ENCODE measurements at places on chromosomes 2 and 18. TPM values are rescaled to one million over a fixed set of nuclear protein-coding genes. Genes with fewer than 3 reads are reported as not detected.
A peak's percentile ranks its signal among the peaks of the same experiment; 100 is the strongest.

The LOXHD1 gene
- 0.58 TPM for total RNA-seq

The ACKR3 gene
- total RNA-seq = 24.1 TPM

The RGPD3 gene
- 0.75 TPM for total RNA-seq

The PROKR1 gene
- 0.39 TPM for total RNA-seq

The C1GALT1C1L gene
- 4.3 TPM for total RNA-seq

The CAPN10 gene
- total RNA-seq = 20.6 TPM

The SLC30A3 gene
- 0.36 TPM for total RNA-seq

The MRPS9 gene
- 59.7 TPM for total RNA-seq

The ABCG8 gene
- 0.20 TPM for total RNA-seq

- ATAC-seq = no peak
Observed at GRCh38 chr2:10136101-10136934, 13.8 kb downstream of the RRM2 start.

- no peak for ATAC-seq
Observed at GRCh38 chr2:128420776-128421175, 102.1 kb upstream of the HS6ST1 start.

- no peak for ATAC-seq
Observed at GRCh38 chr2:36697424-36698066, 1.0 kb downstream of the VIT start.

GRCh38 chr2:137838255-137839092 is 125.8 kb upstream of the HNMT start:
- peak; percentile 47 for ATAC-seq

DNA sequence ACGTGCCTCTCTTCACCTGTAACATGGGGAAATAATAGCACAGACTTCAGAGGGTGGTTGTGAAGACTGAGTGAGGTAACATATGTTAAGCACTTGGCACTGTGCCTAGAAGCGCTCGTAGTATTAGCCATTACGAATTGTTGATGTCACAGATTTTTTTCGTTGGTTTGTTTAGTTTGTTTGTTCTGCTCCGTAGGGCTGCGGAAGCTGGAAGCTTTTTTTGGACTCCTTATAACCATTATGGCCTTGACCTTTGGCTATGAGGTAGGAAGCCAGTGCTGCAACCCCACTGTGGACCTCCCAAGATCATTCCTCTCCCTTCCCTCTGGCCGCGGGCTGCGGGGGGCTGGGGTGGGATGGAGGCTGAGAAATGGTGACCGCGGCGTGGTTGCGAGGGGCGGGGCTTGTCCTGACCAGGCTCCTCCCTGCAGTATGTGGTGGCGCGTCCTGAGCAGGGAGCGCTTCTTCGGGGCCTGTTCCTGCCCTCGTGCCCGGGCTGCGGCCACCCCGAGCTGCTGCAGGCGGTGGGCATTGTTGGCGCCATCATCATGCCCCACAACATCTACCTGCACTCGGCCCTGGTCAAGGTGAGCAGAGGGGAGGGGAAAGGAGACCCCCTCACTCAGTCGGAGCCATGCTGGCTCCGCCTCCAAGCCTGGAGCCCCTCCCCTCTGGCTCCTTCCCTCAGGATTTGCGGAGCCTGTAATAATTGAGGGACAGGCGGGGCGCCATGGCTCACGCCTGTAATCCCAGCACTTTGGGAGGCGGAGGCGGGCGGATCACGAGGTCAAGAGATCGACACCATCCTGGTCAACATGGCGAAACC is 5.5 kb downstream of the SLC11A1 start:
- peak; percentile 91 for ATAC-seq

GRCh38 chr2:162369551-162369950 is 25.6 kb downstream of the GCA start:
- ATAC-seq = no peak

- ATAC-seq = no peak
Observed at GRCh38 chr2:193523662-193524061, 1328.9 kb upstream of the TMEFF2 start.

GRCh38 chr2:40872580-40872979 is 420.7 kb upstream of the SLC8A1 start:
- ATAC-seq = no peak

DNA sequence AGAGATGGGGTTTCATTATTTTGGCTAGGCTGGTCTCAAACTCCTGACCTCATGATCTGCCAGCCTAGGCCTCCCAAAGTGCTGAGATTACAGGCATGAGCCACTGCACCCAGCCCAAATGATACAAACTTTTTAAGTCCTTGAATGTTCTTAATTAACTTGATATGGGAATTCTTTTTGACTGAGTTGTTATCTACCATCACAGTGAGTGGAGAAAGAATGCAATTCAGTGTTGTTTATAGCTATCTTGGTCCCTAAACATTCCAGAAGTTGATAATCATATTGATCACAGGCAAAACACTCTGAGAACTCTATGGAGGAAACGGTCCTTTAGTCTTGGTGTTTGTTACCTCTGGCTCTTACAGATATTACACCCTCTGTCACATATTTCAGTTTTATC is 1072.5 kb downstream of the SUCLG1 start:
- ATAC-seq = no peak

DNA sequence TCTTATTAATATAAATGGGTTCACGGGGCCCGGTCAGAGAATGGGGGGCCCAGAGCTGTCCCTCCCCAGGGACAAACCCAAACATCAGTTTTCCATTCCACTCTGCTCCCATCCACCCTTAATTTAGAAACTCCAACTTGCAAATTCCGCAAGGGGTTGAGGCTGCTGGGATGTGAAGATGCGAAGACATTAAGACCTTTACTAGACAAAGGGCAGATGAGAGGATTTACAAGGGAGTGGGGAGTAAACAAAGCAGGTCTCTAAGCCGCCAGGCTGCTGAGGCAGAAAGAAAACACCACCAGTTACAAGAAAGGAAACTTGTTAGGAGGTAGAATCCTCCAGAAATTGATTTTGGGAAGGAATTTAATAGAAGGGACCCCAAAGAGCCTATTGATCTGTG is 33.1 kb downstream of the MARCO start:
- ATAC-seq = no peak

- ATAC-seq = peak; percentile 95
Observed at GRCh38 chr2:153408710-153409385, 69.7 kb downstream of the RPRM start.

GRCh38 chr2:101883860-101884259 is 107.9 kb upstream of the IL1R2 start:
- ATAC-seq = no peak

DNA sequence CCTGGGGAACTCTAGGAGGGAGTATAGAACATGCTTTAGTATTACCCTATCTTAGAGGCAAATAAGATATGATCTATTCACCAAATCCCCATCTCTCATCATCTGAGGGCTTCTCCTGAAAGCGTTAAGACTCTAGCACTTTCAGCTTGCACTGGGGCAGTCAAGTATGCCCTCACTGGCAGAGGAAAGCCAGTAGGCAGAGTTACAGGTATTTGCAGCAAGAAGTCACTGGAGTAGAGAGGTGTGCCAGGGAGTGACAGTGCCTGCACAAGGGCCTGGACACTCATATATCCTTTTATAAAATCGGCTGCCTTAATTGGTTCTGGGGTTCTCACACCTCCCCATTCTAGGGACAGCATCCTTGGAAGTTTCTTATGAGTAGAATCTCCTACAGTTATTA is 31.9 kb upstream of the CCDC85A start:
- no peak for ATAC-seq

- no peak for ATAC-seq
Observed at GRCh38 chr2:145802133-145802532, 1282.2 kb upstream of the ZEB2 start.

DNA sequence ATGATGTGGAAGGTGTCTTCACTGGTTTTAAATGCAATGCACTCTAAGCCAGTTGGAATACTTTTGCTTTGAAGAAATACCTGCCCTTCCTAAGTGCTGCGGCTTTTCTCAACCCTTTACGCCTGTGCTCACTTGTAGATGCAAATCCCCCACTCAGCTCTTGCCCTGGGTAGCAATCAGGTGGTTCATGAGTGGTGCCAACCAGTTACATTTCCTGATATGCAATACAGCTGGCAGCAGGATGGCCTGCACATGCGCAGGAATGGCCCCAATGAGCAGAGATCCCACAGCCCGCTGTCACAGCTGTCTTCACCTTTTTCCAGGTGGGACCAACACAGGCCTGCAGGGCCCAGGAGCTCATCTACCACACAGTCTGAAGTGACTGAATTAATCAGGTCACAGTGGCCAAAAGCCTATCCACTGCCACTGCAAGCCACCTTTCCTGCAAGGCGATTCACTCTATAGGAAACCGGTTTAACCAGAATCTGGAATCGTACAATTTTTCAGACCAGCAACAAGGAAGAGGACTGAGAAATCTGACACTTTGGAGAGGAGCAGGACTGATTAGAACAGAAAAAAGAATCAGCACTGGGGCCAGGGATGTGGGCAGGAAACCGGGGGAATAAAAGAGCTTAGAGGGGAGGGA is 247.8 kb downstream of the MYT1L start:
- ATAC-seq = no peak

GRCh38 chr2:176099159-176099727 is 352 bp upstream of the HOXD12 start:
- ATAC-seq = no peak

- ATAC-seq = no peak
Observed at GRCh38 chr2:126413079-126413478, 242.9 kb upstream of the GYPC start.

DNA sequence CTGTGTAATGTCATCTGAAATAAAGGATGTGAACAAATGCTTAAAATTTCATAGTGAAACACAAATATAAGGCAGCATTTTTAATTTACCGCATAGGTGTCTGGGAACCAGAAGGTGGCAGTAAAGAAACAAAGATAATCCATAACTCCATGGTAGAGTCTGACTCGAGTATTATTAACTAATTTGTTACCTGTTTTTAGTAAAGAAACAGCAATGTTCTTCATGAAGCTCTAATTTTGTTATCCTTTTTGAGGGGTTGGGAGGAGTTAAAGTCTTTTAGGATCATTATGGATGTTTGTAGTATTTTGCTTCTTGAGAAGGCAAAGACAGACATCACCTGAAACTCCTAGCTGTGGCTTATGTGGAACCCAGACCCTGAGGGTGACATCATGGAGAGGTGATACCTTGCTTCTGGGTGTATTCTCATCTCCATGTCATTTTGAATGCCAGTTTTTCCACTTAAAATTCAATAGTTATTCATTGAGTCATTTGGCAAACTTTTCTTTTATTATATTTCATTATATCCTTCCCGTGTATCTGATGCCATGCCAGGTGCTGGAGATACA is 286.2 kb upstream of the EPAS1 start:
- ATAC-seq = no peak

GRCh38 chr2:213524164-213524563 is 239.9 kb downstream of the SPAG16 start:
- ATAC-seq = no peak

GRCh38 chr2:162017233-162017632 is 56.8 kb downstream of the DPP4 start:
- no peak for ATAC-seq

DNA sequence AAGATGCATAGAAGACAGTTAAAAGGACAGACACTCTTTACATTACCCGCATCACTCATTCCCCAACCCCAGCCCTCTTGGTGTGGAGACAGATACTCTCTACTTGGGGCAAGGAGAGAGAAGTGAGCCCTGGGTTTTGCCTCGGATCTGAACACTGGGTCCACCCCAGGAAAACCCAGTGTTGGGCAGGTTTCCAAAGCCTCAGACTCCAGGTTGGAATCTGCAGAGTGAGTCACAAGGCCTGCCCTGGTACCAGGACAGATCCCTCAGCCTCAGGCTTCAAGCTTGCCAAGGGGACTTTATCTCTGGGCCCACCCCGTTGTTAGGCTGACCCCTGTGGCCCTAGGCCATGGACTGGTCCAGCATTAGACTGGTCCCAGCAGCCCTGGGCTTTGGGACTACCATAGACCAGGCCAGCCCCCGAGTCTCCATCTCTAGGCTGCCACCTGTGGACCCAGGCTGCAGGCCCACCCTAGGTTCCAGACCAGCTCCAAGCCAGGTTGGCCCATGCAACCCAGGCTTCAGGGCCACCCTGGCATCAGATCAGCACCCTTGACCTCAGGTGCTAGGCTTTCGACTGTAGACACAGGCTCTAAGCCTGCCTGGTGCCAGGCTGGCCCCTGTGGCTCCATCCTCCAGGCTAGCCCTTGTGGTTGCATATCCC is 112.8 kb downstream of the GULP1 start:
- no peak for ATAC-seq

GRCh38 chr2:113716291-113716690 is 40.2 kb downstream of the SLC35F5 start:
- ATAC-seq = no peak

DNA sequence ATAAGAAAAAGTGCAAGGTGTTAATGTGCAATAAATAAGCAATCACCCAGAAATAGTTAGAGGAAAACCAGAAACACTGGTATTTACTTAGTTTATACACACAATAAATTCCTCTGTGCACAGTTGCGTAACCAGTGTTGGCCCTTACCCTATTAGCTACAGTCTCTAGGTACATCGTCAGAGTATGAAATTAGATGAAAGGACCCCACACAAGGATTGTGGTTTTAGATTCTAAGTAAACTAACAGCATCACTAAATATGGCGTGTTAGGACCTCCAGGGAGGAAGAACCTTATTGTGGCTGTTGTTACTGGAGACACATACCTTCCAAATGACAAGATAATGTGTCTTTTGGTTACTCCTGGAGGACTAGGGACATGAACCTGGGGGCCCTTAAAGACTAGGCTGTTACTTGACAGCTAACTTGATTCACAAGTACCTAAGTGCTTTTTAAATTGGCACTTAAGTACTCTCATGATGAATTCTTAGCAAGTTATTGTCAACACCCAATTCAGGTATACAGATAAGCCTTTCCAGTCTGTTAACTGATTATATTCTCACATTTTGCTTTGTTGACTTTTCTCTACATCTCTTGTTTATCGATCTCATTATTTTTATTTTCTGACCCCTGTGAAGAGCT is 115.3 kb downstream of the FEZ2 start:
- no peak for ATAC-seq

- peak; percentile 59 for ATAC-seq
Observed at GRCh38 chr18:48022531-48023329, 92.3 kb upstream of the SMAD2 start.

- no peak for ATAC-seq
Observed at GRCh38 chr18:44536046-44536445, 144.6 kb upstream of the SETBP1 start.

- no peak for ATAC-seq
Observed at GRCh38 chr18:7572822-7573221, 5.7 kb downstream of the PTPRM start.

- ATAC-seq = no peak
Observed at GRCh38 chr2:127911737-127912136, 26.0 kb upstream of the AMMECR1L start.

- peak; percentile 95 for ATAC-seq
Observed at GRCh38 chr2:28993206-28993960, 12.3 kb downstream of the TOGARAM2 start.

GRCh38 chr18:62838475-62839098 is 123.2 kb downstream of the PHLPP1 start:
- ATAC-seq = no peak

DNA sequence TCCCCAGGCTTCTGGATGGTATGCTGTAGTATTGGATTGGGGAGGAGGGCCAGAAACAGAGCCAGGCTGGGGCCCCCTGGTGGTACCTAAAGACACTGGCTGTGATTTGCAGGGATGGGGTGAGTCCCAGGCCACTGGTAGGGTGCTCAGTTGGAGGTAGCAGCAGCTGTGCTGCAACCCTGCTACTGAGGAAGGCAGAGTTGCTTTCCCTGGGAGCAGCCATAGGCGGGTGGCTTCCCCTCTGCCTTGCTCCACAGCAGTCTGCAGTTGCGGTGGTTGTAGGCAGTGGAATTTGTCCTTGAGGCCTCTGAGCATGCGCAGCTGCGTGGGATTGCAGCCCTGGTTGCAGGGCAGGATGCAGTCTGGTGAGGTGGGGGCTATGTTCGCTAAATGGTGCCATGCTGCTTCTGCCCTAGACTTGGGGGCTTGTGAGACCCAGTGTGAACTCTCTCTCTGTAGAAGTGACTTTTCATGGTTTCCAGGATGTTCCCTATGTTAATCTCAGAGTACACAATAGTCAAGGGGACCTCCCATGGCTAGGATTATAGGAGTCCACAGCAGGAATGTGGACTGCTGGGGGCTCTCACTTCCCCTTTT is 443.5 kb downstream of the XIRP2 start:
- no peak for ATAC-seq

Measured in motor neuron (in vitro differentiated cells).